K562 (cell line): ENCODE measurements at places on chromosomes 2 and 18. TPM values are rescaled to one million over a fixed set of nuclear protein-coding genes. Genes with fewer than 3 reads are reported as not detected.

DNA sequence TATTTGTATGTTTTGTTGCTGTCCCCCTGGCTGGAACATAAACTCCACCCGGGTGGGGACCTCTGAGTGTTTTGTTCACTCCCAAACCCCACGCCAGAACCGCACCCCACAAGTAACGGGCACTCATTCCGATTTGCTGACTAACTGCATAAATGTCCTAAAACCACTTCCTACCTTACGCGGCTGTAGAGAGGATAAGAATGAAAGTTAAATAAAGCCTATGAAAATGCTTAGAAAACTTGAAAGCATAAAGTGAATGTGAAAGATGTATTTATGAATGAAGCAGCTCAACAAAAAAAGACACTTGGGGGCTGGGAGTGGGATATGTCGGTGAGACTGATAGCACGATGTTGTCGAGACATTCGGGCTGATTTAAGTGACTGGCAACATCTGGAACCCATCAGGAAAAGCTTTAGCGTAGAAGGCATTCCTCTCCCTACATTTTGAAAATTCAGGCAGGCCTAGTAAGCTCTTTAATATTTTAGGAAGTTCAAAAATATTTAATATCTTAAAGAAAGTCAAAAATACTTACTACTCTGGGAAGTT lies 206.7 kb downstream of the SH3RF3 start:
- H3K36me3 ChIP-seq: no peaks in the 10 kb centered on the region
- H3K27me3 ChIP-seq: peaks cover 61% of the 10 kb centered on the region
- H3K4me1 ChIP-seq: no peaks in the 10 kb centered on the region; the same call in 2 of the 3 replicates
- no peak overlapping the region for H3K4me3 ChIP-seq
- no peak for DNase-seq

DNA sequence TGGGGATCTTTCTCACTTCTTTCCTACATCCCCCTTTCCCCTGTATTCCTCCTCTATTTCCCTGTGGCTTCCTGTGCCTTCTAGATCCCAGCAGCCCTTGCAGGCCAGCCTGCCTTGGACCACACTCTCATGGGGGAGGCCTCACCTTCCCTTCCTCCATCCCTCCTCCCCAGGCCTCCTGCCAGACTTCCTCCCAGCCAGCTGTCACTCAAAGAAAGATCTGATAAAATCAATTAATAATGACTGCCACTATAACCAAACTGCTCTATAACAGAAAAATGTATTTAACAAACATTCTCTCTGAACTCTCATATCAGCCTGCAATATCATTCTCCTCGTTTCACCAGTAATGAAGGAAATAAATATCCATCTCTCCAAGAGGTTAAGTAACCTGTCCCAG lies 144.9 kb upstream of the SIX2 start:
- H3K4me3 ChIP-seq: no peak overlapping the region
- no peak for DNase-seq
- H3K27ac ChIP-seq: no peak overlapping the region
- H3K36me3 ChIP-seq: no peaks in the 10 kb centered on the region
- no peaks in the 10 kb centered on the region for H3K4me1 ChIP-seq
- peaks cover 2% of the 10 kb centered on the region; the same call in 1 of the 3 replicates for H3K27me3 ChIP-seq

DNA sequence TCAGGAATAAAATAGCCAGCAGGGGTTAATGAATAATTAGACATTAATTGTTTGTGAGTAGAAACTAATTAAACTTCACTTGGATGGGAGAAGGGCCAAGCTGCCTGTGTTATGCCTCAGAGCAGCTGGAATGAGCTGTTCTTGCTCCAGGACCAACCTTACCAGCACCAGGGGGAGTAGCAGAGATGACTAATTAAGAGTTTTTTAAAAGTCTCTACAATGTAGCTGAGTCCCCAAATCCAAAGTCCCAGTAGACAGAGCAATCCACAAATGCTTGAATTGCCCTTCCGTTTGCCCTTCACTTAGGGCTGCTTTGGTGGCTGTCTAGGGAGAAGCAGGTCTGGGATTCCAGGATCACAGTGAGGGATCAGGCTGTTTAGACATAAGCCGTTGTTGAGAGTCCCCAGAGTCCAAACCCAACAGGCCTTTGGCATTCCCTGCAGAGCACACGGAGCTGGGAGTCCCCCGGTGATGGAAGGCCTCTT lies 59.4 kb downstream of the RHOB start:
- H3K27me3 ChIP-seq: no peaks in the 10 kb centered on the region
- H3K27ac ChIP-seq: no peak overlapping the region
- no peak for DNase-seq
- H3K4me1 ChIP-seq: peaks cover 19% of the 10 kb centered on the region
- no peak overlapping the region for H3K4me3 ChIP-seq
- no peaks in the 10 kb centered on the region for H3K36me3 ChIP-seq

- no peak for DNase-seq
- no peaks in the 10 kb centered on the region; the same call in 2 of the 3 replicates for H3K27me3 ChIP-seq
- H3K4me1 ChIP-seq: peaks cover 3% of the 10 kb centered on the region; the same call in 1 of the 3 replicates
- H3K36me3 ChIP-seq: no peaks in the 10 kb centered on the region
- no peak overlapping the region for H3K27ac ChIP-seq
Measured at GRCh38 chr2:20138696-20139095, 86.2 kb downstream of the SDC1 start.

DNA sequence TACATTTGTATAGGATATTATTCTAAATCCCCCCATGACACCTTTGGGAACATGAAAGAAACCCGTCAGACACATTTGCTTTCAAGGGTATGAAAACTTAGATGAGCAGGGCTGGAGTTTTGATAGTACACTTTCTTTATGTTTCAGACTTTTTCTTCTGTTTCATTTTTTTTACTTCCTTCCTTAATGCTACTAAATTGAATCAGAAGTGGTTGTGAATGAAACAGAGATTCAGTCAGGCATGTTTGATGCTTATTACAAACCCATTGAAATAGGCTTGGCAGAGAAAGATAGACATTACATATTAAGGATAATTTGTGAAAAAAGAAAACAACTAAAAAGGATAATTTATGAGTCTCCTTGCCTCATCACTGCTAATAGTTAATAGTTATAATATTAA lies 26.8 kb downstream of the SLC30A6 start:
- H3K4me1 ChIP-seq: no peaks in the 10 kb centered on the region
- no peak overlapping the region for H3K4me3 ChIP-seq
- H3K27me3 ChIP-seq: no peaks in the 10 kb centered on the region
- no peak overlapping the region for H3K27ac ChIP-seq

DNA sequence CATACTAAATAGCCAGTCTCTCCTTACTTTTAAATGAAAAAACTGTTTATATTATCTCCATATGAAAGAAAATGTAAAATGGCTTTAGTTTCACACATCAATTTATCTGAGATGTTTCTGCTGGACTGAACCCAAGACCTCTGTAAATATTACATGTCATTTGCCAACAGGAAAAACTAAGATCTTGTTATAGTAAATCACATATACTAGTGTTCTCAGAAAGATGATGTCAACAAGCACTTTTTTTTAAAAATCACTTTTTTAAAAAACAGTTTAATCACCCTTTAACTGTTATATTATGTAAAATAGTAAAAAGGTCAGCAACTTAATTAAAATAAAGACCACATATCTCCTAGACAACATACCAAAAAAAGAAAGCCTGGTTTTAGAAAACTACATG lies 46.3 kb downstream of the PTPN2 start:
- H3K27me3 ChIP-seq: no peaks in the 10 kb centered on the region
- no peak for DNase-seq
- H3K4me1 ChIP-seq: peaks cover 16% of the 10 kb centered on the region
- H3K36me3 ChIP-seq: peaks cover 34% of the 10 kb centered on the region
- no peak overlapping the region for H3K4me3 ChIP-seq

The ALPP gene
- total RNA-seq: not detected in 2 replicates

The ALLC gene
- total RNA-seq: not detected in 2 replicates

The KANSL1L gene
- 2.2 and 2.8 TPM in 2 replicates for total RNA-seq
